ENCODE measurements at places on chromosomes 5 and 9.
A peak's percentile ranks its signal among the peaks of the same experiment; 100 is the strongest.

GRCh38 chr5:174189654-174190541, 144.4 kb downstream of the NSG2 start:
- DNase-seq = peak; percentile 52

GRCh38 chr9:1994180-1994579, 21.0 kb upstream of the SMARCA2 start:
- DNase-seq = no peak

GRCh38 chr5:132981288-132981687, 17.9 kb upstream of the AFF4 start:
- DNase-seq = no peak

- DNase-seq = no peak
Measured at GRCh38 chr5:78540335-78541085, 108.1 kb downstream of the LHFPL2 start.

DNA sequence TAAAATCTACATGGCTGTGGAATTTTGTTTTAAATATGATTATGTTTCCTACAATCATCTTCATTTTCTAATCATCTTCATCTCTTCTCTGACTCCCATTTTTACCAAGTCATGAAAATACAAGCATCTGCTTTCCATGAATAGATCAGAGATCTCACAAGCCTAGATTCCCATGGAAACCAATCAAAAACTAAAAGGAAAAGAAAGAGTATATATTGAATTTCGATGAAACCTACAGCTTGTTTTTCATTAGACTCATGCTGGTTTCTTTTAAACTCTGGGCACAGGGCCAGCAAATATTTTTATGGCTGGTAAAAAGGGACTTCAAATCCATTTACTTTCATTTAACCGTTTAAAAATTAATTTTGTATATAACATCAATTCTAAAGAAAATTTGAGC, 51.2 kb downstream of the INVS start:
- no peak for DNase-seq

GRCh38 chr5:119792161-119792799, 162.9 kb downstream of the FAM170A start:
- no peak for DNase-seq

GRCh38 chr5:112869948-112870347, 8.9 kb downstream of the SRP19 start:
- DNase-seq = no peak

DNA sequence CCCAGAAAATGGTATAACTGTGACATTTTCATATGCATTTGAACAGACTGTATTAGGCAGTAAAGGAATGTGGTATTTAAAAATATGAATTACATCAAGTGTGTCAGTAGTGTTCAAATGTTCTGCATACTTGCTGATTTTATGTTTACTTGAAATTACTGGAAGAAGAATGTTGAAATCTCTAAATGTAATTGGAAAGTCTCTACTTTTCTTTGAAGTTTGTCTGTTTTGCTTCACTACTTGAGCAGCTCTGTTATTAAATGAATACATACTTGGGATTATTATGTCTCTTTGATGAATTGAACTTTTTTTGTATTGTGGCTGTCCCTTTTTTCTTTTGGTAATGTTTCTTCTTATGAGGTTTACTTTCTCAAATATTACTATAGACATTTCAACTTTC, 205.6 kb downstream of the TAF11L14 start:
- no peak for DNase-seq

- no peak for DNase-seq
Measured at GRCh38 chr5:62005551-62005950, 300.5 kb upstream of the KIF2A start.

- DNase-seq = no peak
Measured at GRCh38 chr5:10827571-10827970, 66.5 kb upstream of the DAP start.

GRCh38 chr9:108634204-108634603, 221.6 kb downstream of the ACTL7B start:
- no peak for DNase-seq

- no peak for DNase-seq
Measured at GRCh38 chr5:82150559-82150958, 127.6 kb downstream of the RPS23 start.

- DNase-seq = no peak
Measured at GRCh38 chr9:114607671-114608524, 3.2 kb upstream of the TMEM268 start.

DNA sequence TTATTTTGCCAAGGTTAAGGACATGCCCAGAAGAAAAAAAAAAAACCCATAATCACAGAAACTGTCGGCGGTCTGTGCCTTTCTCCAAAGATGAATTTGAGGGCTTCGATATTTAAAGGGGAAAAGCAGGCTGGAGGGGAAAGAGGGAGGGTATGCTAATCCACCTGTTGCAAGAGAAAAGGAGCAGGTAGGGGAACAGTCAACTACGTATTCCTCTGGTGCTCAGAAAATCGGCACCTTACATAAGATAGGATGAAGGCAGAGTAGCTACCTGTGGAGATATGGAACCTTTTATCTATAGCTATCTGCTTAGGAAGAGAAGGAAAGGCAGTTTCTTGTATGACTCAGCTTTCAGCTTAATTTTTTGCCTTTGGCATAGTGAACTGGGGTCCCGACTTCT, 77.7 kb downstream of the PTCD2 start:
- DNase-seq = no peak

DNA sequence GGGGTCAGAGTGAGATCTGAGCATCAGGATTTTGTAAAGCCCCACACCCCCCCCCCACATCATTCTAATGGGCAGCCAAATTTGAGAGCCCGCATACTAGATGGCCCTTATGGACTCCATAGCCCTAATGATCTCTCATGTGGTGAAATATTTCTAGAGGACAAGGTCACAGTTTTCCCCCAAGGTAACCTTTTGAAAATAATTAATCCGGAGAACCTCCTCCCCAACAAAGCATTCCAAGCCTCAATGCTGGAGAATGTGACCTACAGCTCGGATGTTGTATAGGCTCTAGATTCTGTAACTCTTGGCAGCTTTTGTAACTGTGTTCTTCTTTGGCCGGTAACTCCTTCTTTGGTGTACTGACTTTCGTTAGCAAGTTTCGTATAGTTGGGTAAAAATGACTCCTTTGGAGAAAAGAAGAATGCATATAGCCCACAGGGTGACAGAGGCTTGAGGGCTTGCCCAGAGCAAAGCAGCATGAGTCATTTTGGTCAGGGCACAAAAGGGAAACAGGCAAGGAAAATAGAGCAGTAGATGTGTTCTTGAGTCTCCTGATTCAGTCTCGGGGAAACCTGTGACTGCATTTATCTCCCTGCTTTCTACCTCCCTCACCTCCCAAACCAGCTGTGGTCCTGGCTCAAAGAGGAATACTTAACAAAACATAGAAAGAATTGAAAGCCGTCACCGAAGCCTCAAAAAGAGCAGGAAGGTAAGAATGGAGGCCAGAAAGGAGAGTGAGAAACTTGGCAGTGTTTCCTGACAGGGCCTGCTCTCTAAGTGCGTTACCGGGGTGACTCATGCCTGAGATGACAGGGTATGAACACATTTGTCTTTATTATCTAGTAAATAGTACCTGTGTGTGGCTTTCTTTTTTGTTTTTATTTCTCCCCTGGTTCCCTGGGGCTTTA, 6.6 kb upstream of the XPA start:
- DNase-seq = no peak

GRCh38 chr5:154644745-154645411, 110.3 kb upstream of the LARP1 start:
- DNase-seq = no peak

DNA sequence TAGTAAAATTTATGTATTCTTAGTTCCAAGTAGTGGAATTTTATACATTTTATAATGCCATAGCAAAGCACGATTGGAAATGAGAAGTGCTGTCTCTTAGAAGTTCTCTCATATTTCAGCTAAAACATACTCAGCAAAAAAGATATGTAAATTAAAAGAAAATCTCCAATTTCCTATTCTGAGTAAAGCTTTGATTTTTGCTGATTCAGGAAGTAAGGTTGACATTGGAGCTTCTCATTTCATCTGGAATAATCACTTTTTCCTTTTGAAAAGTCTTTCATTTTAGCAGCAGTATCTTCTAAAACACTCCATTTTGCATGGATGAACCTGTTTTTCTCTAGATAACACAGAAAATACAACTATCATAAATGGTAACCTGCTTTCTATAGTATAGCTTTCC, 121.0 kb downstream of the ZCCHC7 start:
- DNase-seq = no peak

GRCh38 chr9:105994970-105995369, 300.6 kb downstream of the TMEM38B start:
- DNase-seq = no peak

GRCh38 chr5:179301796-179302195, 43.5 kb downstream of the ADAMTS2 start:
- peak; percentile 26 for DNase-seq

DNA sequence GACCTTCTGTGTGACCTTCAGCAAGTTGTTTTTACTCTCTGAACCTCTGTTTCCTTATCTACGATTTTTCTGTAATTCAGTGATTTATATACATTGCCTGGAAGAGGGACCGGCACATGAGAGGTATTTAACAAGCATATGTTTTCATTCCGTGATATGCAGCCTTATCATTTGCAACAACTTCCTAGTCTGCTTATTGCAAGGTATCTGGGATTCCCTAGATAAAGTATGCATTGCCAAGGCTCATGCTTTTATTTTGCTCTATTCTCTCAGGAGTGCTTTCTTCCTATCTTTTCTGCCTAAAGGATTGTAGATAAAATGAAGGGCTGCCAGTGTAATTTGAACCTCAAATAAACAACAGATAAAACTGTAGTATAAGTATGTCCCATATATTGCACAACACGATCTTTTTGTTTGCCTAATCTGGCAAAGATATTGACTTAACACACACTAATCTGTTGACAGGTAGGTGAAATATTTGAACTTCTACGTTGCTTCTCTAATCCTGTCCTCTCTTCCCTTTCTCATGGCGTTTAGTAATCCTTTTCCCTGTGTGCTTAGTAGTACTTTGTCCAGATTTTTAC, 377.2 kb upstream of the TNC start:
- DNase-seq = no peak

- DNase-seq = no peak
Measured at GRCh38 chr5:127723571-127723970, 20.4 kb downstream of the CCDC192 start.

DNA sequence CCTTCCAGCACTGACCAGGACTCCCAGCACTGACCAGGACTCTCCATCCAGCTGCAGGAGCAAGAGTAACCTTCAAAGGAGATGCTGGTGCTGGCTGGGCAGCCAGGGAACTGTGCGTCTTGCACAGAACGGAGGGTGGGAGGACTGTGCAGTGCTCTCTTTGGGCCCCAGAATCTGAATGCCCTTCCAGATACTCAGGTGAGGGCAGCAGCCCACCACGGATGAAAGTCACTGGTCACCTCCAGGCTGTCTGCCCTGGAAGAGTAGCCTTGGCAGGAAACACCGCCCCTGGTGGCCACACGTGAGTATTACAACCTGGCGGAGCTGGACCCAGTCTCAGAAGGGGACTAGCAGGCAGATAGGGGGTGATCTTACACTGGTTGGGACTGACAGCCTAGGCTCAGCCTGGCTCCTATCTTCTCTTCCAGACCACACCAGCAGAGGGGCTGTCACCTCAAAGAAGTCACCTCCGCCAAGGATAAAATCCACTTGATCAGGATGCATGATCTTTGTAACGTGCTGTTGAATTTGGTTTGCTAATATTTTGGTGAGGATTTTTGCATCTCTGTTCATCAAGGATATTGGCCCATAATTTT, 4.8 kb upstream of the SARDH start:
- peak; percentile 76 for DNase-seq

- no peak for DNase-seq
Measured at GRCh38 chr5:134620634-134621033, 12.0 kb downstream of the SAR1B start.

- peak; percentile 58 for DNase-seq
Measured at GRCh38 chr9:109499631-109500410, 1.7 kb upstream of the PTPN3 start.

- DNase-seq = no peak
Measured at GRCh38 chr9:4138180-4138579, 161.7 kb downstream of the GLIS3 start.

GRCh38 chr5:178277346-178277745, 44.7 kb upstream of the PHYKPL start:
- no peak for DNase-seq

- DNase-seq = no peak
Measured at GRCh38 chr9:19799784-19800183, 10.9 kb upstream of the SLC24A2 start.

- no peak for DNase-seq
Measured at GRCh38 chr5:40399349-40399748, 280.4 kb upstream of the PTGER4 start.

DNA sequence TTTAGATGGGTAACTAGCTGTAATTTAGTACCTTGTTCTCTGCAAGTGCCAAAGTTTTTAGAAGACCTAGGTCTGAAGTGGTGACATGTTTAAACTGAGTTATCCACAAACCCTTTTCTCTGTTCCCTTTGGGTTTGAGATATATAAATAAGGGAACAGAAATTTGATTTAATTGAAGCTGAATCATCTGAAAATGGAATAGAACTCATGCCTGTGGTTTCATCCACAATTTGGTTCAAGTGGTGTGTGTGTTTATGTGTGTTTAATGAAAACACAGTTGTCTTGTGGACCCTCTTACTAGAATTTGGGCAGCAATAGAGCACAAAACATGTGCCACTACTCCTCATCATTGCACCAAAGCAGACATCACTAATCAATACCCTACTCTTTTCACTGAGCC, 216.9 kb downstream of the GLIS3 start:
- DNase-seq = no peak

DNA sequence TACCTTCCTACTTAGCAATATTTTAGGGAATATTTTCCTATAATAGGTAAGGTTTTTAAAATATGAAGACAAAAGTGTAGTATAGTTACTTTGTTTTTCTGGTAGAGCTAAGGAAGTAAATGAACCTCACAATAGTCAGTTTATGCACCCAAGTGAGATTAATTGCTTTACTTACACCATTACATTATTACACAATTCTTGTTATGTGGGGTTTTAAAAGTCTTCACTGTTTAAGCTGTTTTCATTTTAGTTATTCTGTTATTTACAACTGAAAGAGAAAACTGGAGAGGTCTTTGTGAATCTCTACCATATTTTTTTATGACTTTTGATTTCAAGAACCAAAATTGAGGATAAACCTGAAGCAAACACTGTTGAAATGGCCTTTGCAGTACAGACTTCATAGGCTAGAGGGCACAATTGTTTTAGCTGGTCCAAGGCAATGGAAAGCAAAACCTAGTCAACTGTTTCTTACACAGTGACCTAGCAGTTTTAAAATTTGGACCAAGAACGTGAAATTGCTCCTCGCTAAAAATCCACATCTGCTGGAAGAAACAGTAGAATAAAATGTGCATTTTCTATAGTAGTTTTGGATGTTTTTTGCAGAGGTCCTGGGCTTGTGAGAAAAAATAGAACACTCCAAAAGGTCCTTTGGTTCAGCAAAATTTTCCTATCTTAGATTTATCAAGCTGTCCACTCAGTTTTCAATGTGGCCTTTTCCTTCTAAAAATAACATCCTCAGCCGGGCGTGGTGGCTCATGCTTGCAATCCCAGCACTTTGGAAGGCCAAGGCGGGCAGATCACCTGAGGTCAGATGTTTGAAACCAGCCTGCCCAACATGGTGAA, 66.4 kb upstream of the FER start:
- DNase-seq = no peak

DNA sequence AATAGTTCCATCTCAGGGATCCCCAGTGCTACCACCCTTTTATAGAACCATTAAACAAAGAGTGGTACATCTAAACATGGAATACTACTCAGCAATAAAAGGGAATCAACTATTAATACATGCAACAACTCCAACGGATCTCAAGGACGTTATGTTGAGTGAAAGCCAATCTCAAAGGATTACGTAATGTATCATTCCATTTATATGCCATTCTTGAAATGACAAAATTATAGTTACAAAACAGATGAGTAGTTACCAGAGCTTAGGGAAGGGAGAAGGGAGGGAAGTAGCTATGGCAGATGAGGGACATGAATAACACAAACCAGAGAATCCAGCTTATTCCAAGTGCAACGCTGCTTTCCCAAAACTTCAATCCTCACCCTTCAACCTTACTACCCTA, 69.5 kb downstream of the ACTL7B start:
- DNase-seq = no peak

Measured in left hindlimb (tissue), 1 donor.